ENCODE measurements at places on chromosomes 7 and 10.

GRCh38 chr10:88835096-88835909 is 16.3 kb downstream of the ANKRD22 start:
- DNase-seq, result peak; percentile 89

GRCh38 chr10:132624847-132625471 is 87.4 kb downstream of the INPP5A start:
- DNase-seq, result peak; percentile 58

DNA sequence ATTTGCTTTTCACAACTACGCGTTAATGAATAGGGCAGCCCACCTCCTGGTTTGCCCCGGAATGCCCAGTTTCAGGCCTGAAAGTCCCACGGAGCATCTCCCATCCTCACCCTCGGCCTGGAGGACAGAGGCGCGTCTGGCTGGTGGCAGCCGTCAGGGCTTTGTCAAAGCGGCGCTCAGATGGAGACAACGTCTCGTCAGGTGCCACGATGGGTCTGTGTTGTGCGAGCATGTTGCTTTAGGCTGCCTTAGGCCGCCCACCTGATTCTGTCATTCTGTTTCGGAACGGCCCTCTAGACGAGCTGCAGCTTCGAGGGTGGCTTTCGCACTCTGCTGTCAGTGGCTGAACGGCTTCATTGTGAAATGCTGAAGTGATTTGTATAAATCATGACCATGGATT is 39.4 kb upstream of the CFAP46 start:
- DNase-seq, result peak; percentile 46

DNA sequence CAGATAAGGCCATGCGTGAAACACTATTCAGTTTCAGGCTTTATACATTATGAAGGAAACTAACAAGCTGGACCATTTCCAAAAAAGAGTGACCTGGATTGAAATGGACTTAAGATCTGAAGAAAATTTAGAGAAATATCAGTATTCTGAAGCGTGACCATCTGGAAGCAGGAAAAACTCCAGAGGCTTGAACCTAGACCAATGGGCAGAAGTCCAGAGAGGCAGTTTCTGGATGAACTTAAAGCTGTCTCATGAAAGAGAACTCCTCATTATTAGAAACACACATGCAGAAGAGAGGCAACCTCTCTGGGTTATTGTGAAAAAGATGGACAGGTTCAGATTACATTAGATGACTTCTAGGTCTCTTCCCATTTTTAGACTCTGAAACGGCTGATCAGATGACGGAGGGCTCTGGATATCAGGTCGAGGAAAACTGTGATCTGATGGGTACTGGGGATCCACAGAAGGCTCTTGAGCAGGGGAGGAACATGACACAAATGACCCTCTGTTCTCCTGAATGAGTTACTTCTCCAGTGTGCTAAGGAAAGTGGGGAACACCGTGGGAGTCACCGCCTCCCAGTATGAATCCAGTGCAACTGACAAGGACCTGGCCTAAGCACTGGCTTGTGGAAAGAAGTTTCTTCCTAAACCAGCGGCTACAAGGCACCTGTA is 116.5 kb downstream of the SPDYE5 start:
- DNase-seq, result no peak

GRCh38 chr7:72394016-72394415 is 18.1 kb downstream of the CALN1 start:
- no peak for DNase-seq
